ENCODE measurements at places on chromosomes 3 and 15.

DNA sequence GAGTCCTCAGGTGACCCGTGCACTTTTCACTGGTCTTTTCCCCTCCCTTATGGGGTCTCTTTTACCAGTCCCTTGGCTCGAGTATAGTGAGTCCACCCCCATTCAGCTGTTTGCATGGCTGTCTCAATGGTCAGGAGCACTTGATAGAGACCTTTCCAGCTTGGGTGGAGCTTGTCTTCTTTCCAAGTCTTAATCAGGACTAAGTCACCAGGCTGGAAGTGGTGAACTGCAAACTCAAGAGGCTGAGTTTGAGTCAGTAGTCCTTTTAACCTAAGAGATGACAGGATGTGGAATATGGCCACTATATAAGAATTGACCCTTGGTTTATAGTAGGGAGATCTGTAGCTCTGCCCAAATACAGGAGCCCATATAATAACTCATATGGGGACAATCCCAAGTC, 279.7 kb downstream of the PYDC2 start:
- no peak for DNase-seq

GRCh38 chr3:5053021-5053831, 68.9 kb upstream of the ARL8B start:
- DNase-seq, result no peak

DNA sequence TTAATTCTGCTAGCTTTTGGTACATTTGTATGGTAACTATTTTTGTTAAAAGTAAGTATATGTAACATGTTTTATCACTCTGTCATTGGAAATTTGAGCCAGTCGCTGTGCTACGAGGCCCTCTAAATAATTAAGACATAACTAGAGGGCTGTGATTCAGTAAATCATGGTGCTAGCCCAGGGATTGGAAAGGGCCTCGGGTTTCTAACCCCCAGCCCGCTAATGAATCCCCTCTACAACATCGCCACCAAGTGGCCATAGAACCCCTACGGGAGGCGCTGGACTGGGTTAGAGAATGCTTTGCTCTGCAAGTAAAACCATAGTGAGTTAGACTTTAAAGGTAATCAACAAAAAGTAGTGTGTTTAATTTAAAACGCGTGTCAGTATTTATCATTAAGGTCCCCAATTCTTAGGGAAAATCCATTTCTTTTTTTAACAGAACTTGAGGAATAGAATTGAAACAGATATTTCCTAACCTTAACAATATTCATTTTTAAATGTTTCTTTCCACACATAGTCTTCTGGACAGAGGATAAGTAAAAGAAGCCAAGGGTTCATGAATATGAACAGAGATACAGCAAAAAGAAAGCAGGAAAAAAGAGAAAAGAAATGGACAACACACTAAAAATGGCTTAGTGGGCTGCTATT, 744.7 kb downstream of the EPHA3 start:
- DNase-seq, result no peak

DNA sequence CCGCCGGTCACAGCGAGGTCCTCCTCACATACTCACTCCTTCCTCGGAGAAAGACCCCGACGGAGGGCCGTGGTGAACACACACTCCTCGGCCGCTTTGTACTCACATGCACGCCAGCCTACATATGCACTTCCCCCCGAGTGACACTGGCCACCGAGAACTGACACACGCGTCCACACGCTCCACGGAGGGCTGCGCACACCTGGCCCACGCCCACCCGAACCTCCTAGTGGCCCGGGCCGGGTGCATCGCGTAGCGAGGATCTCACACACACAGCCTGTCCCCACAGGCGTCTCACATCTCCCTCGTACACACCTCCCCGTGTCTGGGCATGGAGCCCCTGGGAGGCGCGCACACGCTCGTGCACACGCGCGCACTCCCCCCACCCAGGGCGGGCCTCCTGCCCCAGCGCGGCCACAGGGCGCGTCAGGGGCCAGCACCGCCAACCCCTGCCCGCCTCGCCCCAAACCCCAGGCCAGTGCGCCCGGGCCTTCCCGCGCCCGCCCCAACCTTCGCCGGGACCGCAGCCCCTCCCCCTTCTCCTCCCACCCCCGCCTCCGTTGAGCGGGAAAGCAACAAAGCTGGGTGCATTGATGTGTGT, 411 bp upstream of the C3orf70 start:
- DNase-seq, result no peak

DNA sequence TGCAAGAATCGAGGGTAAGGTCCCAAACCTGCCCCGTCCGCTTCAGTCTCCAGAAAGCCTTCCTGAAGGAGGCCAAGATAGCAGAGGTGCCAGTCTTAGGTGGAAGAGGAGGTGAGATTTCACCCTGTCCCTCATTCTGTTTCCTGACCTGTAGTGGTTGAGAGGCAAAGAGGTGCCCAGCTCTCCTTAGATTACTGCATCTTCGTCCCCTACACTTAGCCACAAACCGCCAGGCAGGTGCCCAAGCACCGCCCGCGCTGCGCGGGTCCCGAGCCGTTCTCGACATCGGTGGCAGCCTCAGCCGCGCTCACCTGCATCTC, 23.8 kb upstream of the POLG start:
- DNase-seq, result no peak

- no peak for DNase-seq
Measured at GRCh38 chr3:45507820-45508317, 86.7 kb upstream of the LIMD1 start.

All from CD4-positive, alpha-beta T cell treated with Interleukin-21 for 1 hour (primary cell).